ENCODE measurements at places on chromosomes 12 and 14.

DNA sequence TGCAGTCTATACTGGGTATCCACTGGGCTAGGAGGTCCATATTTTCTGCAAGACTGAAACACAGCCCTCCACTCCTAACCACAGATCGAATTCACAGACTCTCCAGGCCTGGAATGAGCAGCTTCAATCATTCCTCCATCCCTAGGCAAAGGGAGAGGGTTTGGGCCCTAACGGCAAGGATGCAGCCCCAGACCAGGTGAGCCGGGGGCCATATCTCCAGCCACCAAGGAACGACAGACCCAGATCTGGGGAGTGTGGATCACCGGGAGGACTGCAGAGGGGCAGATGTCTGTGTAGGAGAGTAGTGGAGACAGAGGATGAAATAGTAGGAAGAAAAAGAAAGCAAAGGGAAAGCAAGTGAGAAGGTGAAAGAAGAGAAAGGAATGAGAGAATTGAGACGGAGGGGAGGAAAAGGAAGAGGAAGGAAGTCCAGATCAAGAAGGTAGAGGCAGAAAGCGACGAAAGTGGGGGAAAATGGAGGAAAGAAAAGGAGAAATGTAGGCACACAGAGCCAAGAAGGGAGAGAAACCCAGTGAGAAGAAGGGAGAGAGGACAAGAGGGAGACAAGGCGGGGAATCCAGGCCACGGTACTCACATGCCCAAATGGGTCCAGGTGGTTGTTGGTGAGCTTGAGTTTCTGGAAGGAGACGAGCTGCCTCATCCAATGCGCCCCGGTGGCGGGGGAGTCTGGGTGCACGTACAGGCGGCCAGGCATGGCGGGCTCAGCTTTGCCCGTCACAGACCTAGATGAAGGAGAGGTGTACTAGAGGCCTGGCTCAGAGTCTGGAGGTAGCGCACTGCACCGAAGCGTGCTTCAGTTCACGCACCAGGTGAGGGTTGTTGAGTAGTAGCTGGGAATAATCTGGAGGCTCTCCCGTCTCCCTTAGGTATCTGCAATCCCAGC lies 7.7 kb downstream of the TBX5 start:
- no peak for DNase-seq

DNA sequence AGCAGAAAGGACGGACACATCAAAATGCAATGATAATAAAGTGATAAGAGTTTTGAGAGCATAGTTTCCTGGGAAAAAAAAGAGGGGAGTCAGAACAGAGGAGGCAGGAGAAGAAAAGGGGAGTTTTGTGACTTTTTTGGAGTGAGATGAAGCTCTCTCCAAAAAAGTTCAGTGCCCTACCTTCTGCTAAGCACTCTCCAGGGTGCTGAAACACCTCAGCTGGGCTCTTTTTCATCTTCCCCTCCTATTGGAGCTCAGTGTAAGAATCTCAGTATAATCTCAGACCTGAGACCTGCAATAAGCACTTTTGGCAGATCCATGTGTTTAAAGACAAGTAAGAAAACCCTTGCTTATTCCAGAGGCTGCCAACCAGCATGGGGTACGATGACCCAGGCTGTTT lies 58.9 kb upstream of the SRRM4 start:
- DNase-seq, result no peak

- DNase-seq, result no peak
These were observed 117.3 kb downstream of the CPNE8 start for GRCh38 chr12:38788106-38788505.

DNA sequence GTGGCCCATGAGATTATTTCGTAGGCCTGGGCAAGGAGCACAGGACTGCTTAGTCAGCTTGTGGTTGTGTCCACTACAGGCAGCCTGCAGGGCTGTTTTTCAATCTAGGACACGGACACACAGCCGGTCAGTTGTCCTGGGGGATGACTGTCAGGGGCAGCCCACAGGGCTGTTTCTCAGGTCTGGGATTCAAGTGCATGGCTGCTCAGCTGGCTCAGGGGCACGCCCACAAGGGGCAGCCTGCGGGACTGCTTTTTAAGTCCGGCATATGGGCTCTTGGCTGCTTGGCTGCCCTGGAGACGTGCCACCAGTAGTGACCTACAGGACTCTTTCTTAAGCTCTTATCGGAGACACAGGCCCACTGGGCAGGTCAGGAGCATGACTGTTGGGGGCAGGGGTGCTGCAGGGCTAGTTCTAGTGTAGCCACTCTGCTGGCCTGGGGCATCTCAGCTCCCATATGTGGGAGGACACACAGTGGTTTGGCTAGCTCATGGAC lies 26.6 kb upstream of the GTF2A1 start:
- no peak for DNase-seq

DNA sequence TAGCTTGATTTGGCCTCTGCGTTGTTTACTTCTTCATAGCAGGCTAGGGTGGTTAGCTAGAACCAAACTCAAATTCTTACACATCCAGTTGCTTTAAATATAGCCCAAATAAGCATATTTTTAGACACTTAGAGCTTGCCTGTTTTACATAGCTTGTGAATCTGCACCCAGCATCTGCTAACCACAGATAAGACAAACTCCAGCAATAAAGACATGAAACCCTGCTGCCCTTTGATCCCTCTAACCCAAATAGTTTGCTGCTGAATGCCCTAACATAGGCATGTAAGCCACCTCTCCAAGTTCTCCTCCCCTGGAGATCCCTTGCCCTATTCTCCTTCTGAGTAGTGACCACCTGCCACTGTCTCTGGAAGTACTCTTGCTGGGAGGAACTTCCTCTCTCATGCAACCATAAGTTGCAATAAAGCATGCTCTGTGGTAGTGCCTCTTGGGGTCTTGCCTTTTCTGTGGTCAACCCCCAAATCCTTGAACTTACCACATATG lies 185.6 kb downstream of the TMEM117 start:
- DNase-seq, result no peak

GRCh38 chr14:104222396-104223036 lies 84.1 kb downstream of the KIF26A start:
- DNase-seq, result no peak

DNA sequence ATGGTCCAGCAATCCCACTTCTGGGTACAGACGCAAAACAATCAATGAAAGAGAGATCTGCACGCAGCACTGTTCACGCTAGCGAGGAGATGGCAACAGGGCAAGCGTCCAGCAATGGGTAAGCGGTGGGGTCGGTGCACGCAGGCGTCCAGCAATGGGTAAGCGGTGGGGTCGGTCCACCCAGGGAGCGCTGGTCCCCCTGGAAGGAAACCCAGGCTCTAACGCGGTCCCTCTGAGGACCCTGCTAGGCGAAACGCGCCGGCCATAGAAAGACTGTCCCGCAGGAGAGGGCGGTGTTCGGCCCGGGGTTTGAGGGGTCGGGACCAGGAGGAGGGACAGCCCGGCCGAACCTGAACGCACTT lies 618 bp upstream of the PGAM5 start:
- no peak for DNase-seq

GRCh38 chr12:99619389-99620158 lies 28.0 kb upstream of the GARIN6 start:
- DNase-seq, result peak; percentile 23

DNA sequence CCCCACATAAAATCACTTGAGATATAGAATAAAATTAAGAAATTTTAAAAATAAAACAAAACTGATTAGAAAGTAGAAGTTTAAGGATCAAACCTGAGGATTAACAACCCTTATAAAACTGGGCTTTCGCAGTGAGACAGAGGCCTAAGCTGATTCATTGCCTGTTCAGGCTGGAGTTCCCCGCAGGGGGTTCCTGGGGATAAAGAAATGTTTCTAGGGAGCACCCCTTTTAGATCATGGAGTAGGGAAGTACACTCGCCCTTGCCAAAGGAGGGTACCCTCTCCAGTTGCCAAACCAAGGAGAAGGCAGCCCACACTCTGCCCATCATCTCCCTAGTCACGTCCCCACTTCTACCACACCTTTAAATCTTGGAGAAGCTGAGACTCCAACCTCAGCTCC lies 6.8 kb downstream of the GLIPR1 start:
- no peak for DNase-seq

GRCh38 chr14:74062809-74063150 lies 21.5 kb downstream of the ALDH6A1 start:
- DNase-seq, result no peak

Measured in GM03348 (cell line).